HT1080 (cell line): ENCODE measurements at places on chromosomes 2 and 18.

GRCh38 chr2:11437602-11438001, 28.4 kb downstream of the E2F6 start:
- DNase-seq: no peak

GRCh38 chr18:13309748-13310670, 91.4 kb downstream of the LDLRAD4 start:
- DNase-seq: no peak

DNA sequence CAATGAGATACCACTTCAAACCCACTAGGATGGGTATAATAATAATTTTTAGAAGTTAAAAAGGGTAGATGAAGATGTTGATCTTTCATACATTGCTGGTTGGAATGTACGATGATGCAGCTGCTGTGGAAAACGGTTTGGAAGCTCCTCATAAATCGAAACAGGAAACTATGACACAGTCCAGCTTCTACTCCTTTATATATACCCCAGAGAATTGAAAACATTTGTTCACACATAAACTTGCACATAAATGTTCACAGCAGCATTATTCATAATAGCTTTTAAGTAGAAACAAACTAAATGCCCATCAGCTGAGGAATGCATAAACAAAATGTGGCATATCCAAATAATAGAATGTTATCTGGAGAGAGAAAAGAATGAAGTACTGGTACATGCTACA, 95.0 kb downstream of the STRADB start:
- DNase-seq: peak; percentile 36

- DNase-seq: no peak
Observed at GRCh38 chr18:63637703-63638102, 6.4 kb downstream of the SERPINB4 start.

- DNase-seq: no peak
Observed at GRCh38 chr18:211582-211981, 53.2 kb downstream of the USP14 start.

- no peak for DNase-seq
Observed at GRCh38 chr2:60379684-60380083, 173.8 kb downstream of the BCL11A start.

GRCh38 chr2:152099367-152100050, 665 bp upstream of the CACNB4 start:
- DNase-seq: peak; percentile 44

GRCh38 chr2:109419960-109420370, 193.8 kb downstream of the SEPTIN10 start:
- DNase-seq: no peak

DNA sequence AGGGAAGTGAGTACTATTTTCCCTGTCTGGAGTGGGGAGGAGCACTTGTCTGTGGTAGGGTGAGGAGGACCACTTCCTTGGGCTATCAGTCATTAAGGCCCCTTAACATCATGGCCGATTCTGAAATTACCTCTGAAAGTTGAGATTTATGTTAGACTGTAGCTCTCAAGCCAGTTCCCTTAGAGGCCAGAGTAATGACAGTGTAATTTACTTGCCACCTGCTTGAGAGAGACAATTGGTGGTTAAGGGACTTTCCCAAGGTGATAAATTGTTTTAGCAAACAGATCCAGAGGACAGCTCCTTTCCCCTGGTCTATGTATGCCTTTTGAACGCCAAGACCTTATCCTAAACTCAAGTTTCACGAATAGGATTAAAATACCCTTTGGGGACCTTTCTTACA, 56.1 kb downstream of the NEDD4L start:
- no peak for DNase-seq

DNA sequence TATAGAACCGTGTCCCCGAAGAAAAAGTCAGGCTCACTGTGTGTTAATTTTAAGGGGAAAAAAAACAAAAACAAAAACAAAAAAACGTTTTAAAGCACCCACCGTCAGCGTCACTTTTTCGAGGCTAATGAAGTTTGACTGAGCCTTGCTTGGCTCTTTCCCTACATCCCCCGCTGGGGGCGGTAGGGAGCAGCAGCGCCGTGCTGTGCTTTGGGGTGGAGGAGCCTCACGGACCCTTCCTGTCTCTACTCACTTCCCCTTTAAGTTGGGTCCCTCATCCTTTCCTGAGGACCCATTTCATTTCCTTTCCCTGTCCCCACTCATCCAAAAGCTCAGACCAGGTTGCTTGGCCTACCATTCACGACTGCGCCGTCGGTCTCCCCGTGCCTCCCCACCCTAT, 82.8 kb upstream of the RPL31 start:
- no peak for DNase-seq

DNA sequence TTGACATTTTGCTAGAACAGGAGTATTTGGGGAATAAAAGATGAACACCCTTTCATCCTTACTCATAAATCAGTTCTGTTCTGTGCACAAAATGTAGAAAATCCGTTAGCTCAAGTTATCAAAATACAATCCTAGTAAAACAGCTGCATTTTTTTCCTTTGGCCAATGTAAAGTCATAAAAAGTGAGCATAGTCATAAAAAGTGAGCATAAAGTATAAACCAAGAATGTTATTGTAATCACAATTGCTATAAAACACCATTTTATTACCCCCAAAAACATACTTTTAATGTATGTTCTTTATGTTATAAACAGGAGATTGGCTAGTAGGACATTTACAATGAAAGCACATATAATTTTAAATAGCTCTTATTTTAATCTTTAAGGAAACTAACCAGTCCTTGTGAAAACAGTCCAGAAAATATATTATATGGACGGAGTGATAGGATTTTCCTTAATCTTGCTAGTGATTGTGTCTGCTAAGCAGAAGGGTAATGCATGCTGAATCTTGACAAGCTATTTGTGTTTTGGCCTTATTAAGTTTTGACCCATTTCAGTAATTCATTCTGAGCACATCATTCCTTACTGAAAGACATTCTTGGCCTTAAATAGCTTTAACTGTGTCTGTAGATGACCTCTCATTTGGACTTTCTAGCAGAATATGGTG, 891.8 kb downstream of the DSC3 start:
- no peak for DNase-seq

GRCh38 chr2:176852667-176853066, 359.9 kb upstream of the HNRNPA3 start:
- no peak for DNase-seq

GRCh38 chr2:30149976-30150375, 3.2 kb downstream of the YPEL5 start:
- DNase-seq: no peak

GRCh38 chr18:79318142-79318673, 77.5 kb upstream of the NFATC1 start:
- DNase-seq: no peak

GRCh38 chr2:101689114-101689825, 8.2 kb upstream of the MAP4K4 start:
- no peak for DNase-seq

DNA sequence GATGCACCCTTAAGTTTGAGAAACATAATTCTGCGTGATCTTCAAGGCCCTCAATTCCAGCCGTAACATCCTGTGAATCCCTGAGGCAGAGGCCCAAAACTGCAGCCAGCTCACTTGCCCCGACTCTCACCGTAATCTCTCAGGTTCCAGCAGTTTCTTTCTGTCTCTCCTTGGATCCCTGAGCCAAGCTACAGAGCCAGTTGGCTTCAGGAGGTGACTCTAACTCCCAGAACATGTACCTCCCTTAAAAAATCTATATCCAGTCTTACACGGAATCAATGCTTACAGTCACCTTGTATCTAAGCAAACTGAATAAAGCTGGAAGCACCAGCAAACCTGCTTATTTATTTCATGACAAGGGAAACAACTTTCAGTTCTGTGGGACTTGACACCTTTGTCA, 300.4 kb downstream of the SETBP1 start:
- DNase-seq: no peak

DNA sequence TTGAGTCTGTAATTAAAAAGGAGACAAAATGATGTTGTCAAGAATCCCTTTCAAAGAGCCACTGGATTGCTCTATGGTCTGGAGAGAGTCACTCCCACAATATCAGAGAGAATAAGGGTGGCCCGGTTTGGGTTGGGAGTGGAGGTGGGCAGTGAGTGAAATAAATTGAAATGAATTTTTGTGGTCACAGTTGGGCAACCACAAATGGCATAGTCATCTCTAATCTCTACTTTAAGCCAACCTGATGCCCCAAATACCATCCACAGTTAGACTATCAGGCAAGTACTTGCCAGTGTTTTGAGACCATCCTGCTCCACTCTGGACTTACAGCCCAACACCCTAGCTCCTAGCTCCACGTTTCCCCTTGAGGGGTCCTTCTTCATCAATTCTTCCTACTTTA, 559.7 kb downstream of the BCL11A start:
- no peak for DNase-seq

DNA sequence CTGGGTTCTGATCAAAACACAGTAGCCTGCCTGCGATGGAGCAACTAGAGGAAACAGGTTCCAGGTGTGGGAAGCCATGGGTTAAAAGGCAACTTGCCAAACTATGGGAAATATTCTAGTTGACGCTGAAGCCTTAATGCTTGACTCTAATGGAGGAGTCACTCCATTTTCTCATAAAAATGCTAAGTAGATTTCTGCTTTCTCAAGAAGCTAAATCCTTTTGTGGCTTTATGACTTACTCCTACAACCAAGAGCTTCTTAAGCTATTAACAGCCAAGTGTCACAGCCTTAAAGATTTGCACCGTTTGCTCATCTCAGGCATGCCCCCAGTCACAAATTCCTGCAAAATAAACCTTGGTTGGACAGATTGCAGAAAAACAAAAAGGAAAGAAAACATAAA, 25.2 kb downstream of the ANKRD44 start:
- DNase-seq: no peak

GRCh38 chr2:1421731-1422130, 8.5 kb downstream of the TPO start:
- DNase-seq: no peak

DNA sequence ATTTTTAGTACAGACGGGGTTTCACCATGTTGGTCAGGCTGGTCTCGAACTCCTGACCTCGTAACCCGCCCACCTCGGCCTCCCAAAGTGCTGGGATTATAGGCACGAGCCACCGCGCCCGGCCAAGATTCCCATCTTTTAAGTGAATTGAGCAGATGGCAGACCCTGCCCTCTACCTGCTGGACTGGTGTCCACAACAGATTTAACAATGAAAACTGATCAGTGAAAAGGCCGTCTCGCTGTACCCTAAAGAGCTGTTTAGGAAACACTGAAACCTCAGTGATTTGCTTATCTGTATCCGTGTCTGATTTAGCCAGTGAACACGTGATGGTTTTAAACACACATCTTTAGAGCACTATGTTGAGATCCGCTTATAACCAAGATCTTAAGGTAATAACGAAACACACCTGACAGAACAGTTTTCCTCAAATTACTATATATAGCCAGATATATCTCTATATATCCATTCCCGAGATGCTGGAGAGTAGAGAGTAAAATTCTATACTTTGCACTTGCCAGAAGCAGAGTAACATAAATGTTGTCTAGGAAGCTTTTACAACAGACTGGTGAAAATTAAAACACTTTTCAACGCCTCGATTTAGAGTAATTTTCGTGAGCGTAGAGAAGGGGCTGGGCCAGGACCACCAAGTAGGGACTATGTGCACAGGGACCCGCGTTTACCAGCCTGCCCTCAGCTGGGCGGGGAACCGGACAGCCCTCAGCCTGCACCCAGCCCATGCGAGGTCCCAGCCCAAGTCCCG, 594 bp downstream of the FAM161A start:
- peak; percentile 18 for DNase-seq

- no peak for DNase-seq
Observed at GRCh38 chr2:118309257-118309945, 221.1 kb downstream of the INSIG2 start.

DNA sequence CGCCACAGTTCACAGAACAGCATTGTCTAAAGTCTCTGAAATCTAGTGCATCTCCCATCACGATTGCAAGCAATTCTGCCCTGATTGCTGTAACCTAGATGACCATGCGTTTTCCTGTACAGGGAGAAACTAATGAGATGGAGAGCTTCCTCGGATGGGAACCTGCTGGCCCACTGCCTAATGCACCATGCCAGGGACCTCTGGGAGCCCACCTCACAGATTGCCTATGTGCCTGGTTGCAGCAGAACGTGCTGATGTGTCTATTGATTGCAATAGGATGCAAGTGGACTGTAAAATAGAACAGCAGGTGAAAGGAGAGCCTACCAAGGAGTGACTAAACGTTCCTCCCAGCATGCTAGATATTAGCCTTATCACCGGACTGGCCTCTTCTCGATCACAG, 141.0 kb upstream of the RAB12 start:
- no peak for DNase-seq

DNA sequence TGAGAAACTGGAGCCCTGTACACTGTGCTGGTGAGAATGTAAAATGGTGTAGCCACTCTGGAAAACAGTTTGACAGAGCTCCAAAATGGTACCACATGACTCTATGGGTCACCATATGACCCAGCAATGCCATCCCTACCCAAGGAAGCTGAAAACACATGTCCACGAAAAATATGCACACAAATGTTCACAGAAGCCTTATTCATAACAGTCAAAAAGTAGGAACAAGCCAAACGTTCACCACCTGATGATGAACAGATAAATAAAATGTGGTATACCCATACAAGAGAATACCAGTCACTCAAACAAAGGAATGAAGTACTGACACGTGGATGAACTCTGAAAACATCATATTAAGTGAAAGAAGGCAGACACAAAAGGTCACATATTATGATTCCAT, 4.6 kb downstream of the AFG3L2 start:
- DNase-seq: no peak

- DNase-seq: no peak
Observed at GRCh38 chr18:11873670-11874340, 22.6 kb downstream of the CHMP1B start.

DNA sequence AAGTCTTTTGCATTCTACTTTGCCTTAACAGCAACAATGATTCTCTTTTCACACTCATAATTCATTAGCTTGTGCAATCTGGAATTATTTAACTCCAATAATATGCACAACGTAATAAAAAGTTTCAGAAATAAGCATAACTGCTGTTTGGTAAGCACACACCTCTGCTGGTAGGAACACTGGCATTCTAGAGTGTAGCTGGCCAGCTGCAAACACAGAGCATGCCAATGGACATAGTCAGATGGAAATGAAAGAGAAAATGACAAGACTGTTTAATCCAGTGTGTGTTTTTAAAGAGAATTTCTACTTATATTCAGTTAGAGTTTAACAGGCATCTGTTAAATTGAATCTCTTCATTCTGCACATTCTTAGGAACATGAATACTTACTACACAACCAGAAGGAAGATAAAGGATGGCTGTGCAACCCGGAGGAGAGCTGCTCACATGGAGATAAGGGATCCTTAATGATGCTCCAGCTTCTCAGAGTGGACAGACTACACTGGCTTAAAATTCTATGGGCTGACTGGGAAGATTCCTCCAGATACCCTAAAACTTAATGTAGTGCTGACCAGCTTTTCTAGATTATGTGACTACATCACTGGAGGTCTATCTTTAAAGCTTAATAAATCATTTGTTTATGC, 94.6 kb upstream of the CHAC2 start:
- no peak for DNase-seq

GRCh38 chr2:168096158-168096557, 151.2 kb downstream of the STK39 start:
- no peak for DNase-seq

DNA sequence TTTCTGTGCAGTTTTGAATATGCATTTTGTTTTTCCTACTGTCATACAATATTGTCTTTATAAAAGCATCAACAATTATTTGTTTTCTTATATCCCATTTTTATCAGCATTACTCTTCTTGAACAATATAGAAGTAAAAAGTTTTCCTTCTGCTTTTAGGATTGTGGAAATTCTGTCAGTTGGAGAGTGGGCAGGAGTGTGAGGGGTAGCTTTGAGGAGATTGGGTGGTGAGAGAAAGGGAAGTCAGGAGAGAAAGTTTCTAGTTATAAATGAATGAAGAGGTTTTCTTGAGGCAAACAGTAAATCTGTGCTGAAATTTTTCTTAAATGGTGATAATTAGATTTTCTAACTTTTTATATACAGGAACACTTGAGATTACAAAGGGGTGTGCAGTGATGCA, 151.7 kb upstream of the NOSTRIN start:
- no peak for DNase-seq
